Adipocyte (in vitro differentiated cells): ENCODE measurements at places on chromosomes 16 and 17.
A peak's percentile ranks its signal among the peaks of the same experiment; 100 is the strongest.

- no peak for DNase-seq
Measured at GRCh38 chr16:89026121-89026612, 49.2 kb upstream of the CBFA2T3 start.

DNA sequence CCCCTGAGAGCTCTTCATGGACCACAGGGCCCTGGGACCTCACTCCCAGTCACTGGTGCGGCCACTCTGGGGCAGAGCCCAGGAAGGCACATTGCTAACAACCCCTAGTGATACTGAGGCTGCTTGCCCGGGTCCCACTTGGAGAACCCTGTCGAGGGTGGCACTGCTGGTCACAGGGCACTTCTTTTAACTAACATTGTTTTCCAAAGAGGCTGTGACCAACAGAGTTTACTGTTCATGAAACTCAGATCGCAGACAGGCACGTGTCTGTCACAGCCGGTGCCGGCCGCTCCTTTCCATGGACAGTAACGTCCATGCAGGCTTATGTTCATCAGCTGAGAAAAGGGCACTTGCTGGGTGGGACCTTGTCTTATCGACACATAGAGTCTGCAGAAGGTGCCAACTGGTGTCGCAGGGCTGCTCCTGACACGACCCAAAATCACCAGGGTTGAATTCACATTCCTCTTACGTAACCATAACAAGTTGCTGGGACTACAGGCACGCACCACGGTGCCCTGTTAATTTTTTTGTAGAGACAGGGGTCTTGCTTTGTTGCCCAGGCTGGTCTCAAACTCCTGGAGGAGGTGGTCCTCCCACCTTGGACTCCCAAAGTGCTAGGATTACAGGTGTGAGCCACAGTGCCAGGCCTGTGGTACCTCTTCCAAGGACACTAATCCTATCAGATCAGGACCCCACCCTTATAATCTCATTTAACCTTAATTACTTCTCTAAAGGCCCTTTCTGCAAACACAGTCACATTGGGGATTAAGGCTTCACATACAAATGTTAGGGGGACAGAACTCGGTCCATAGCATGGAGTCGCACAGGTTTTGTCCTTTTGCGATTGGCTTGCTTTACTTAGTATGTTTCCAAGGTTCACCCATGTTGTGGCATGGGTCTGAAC, 1.2 kb upstream of the ZC3H18 start:
- DNase-seq: no peak

GRCh38 chr16:51939378-51939871, 607.5 kb downstream of the TOX3 start:
- DNase-seq: no peak

- DNase-seq: no peak
Measured at GRCh38 chr16:11393366-11393765, 48.1 kb downstream of the RMI2 start.

- DNase-seq: no peak
Measured at GRCh38 chr17:78759969-78760352, 22.1 kb downstream of the CYTH1 start.

DNA sequence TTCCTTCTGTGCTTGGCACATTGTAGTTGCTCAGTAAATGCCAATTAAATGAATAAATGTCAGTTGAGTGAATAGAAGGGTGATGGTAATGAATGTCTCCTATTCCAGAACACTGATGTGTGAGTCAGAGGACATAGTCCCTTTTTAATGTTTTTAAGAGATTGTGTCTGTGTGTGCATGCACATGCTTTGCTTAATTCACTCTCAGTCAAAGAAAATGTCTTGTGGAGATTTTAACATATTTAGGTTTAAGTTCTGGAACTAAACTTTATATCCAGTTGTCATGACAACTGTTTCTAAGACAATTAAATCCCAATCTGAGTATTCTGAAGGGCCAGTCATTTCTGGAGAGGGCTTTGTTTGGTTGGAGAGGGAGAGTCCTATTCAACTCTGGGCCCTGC, 255.3 kb upstream of the CDH11 start:
- no peak for DNase-seq

GRCh38 chr17:557371-557770, 157.3 kb downstream of the VPS53 start:
- peak; percentile 45 for DNase-seq

- no peak for DNase-seq
Measured at GRCh38 chr17:63530557-63531021, 7.4 kb downstream of the KCNH6 start.

DNA sequence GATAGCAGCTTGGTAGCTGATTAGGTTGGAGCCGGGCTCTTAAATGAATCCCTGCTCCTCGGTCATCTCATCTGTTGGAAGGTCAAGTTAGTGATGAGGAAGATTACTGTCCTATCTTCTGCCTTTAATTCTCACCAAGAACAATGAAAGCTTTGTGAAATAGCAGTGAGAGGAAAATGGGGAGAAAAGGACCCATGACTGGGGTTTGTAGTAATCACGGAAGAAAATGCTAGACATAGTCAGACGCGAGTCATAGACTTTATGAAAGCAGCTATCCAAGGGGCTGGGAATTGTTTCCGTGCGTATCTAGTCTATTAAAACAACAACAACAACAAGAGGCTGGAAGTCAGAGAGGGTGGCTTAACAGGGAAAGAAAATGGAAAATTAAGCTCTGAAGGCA, 18.3 kb downstream of the PIK3R5 start:
- DNase-seq: no peak
